ENCODE measurements at places on chromosomes 13 and 19.

DNA sequence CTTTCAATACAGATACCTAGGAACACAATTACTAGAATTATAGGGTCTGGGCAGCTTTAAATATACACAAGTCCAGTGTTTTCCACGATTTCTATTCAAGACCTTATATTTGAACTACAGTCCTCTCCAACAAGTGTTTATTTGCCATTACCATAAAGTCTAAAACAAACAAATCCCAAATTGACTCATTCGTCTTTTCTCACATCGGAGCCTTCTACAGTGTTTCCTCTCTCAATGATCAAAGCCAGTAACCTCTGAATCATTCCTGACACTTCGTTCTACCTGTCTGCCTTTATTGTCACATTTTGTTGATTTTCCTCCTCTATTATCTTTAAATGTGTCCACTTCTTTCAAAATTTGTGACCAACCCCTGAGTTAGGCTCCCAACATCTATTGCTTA, 1356.5 kb upstream of the SLC10A2 start:
- no peak for DNase-seq

GRCh38 chr13:39379667-39380655, 223.0 kb downstream of the LHFPL6 start:
- no peak for DNase-seq

GRCh38 chr19:1445932-1446712, 3.8 kb upstream of the APC2 start:
- no peak for DNase-seq

DNA sequence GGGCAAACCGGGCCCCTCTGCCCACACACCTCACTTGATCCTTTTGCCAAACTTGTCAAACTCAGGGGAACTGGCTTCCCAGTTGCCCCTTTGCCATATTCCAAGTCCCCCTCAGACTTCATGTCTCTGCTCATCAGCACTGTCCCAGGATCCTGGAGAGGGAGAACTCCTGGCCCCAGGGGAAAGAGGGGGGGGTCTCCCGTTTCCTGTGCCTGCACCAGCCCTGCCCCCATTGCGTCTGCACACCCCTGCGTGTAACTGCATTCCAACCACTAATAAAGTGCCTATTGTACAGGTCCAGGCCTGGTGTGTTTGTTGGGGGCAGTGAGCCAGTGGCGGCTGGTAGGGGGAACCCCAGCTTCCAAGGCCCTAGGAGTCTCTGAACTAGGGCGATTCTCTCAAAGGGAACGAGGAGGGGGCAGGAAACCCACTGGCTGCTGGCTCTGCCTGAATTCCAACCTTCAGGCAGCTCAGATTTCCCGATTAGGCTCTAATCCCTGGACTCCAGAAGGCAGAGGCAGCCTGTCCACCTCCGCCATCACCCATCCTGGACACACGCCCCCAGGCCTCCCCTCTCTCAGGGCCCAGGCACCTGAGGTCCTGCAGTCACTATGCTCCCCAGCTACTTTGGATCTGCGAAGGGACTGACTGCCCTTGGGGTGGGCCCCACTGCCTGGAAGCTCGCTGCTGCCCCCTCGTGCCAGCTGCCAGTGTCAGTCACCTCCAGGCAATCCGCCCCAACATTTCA, 9.7 kb upstream of the ILF3 start:
- no peak for DNase-seq

- DNase-seq, result no peak
Measured at GRCh38 chr13:112852808-112853207, 116.2 kb upstream of the MCF2L start.

- DNase-seq, result no peak
Measured at GRCh38 chr13:44874886-44875630, 114.2 kb downstream of the NUFIP1 start.

Data from GM04503 (cell line).